Globus pallidus (tissue), 1 donor: ENCODE measurements at places on chromosomes 7 and 10.

DNA sequence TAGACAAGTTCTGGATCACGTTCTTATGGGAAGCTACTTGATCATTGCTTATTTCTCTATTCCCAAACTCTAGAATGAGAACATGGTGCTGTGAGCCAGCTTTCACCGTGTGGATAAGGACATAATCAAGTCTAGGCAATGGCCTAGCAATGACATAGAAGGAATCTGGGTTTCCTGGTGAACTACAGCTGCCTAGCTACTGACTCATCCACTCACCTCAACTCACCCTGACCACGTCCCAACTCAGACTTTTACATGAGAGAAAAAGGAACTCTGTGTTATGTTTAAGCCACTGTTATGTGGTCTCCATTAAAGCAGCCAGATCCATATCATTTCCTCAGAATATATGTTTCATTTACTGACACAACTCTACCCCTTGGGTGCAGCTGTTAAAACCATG, 18.8 kb upstream of the MET start:
- no peak for DNase-seq

DNA sequence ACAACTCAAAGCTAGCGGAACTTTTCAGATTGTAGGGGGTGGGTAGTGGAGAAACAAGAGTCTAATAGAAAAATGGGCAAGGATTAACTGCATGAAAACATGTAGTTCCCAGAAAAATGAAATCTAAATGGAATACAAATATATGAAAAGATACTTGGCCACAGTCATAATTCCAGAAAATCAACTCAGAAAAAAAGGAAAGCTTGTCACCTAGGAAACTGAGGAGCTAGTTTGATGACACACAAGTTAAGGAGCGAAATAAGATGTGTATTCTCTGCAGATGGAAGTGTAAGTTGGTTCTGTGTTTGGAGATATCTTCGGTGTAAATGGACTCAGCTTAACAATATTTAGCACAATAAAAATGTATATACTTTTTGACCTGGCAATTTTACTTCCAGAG, 52.7 kb downstream of the TRIL start:
- DNase-seq = no peak

- no peak for DNase-seq
Observed at GRCh38 chr7:155457544-155458110, 302 bp upstream of the EN2 start.

DNA sequence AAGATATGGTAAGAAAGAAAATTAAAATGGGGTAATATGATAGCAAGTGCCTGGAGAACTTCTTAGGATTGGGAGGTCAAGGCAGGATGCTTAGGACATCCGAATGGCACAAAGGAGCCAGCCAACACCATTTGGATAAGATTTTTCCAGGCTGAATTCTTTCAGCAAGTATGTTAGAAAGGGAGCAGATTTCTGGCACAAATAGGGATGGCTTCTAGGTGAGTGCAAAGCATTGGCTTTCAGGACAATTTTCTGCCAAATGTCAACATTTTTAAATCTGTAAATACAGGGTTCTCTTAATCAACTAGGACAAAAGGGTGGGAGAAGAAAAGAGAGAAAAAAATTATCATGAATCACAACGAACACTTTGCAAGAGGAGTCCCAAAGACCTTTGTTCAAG, 409.1 kb downstream of the GPAM start:
- DNase-seq = no peak

DNA sequence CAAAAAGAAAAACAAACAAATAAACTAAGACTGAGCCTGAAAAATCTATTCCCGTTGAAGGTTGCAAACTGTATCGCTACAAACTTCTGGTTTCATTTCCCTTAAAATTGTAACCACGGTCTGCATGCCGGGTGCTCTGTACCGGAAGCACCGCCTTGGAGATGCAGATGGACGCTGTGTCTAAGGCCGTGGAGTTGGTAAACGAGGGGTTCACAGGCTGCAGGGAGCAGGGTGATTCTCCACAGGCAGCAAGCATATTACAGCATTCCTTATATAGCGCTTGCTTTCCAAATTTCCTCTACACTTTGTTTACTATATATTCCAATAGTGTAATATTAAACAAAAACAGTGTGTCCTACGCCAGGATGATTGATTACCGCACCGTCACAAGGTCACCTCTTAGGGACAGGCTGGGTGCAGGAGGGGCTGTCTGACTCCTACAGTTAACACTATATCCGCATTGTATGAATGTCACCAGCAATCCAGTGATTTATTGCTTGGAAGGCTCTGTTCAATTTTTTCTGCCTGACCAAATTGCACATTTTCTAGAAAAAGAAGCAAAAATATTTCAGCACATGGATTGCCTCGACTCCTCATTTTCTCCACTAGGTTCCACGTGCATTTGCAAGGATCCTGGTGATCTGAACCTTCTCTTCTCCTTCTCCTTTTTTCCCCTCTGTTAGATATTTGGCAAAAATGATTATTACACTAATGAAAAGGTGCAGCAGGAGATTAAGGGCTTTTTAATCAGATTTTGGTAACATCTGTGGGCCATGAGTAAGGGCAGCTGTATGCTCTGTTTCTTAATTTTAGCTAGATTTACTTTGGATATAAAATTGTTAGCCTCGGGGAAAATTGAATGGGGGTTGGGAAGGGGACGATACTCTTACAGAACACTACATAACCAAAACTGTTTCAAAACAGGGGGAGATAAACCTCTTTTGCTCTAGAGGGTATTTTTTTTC, 325.8 kb upstream of the MGMT start:
- DNase-seq = peak; percentile 37

DNA sequence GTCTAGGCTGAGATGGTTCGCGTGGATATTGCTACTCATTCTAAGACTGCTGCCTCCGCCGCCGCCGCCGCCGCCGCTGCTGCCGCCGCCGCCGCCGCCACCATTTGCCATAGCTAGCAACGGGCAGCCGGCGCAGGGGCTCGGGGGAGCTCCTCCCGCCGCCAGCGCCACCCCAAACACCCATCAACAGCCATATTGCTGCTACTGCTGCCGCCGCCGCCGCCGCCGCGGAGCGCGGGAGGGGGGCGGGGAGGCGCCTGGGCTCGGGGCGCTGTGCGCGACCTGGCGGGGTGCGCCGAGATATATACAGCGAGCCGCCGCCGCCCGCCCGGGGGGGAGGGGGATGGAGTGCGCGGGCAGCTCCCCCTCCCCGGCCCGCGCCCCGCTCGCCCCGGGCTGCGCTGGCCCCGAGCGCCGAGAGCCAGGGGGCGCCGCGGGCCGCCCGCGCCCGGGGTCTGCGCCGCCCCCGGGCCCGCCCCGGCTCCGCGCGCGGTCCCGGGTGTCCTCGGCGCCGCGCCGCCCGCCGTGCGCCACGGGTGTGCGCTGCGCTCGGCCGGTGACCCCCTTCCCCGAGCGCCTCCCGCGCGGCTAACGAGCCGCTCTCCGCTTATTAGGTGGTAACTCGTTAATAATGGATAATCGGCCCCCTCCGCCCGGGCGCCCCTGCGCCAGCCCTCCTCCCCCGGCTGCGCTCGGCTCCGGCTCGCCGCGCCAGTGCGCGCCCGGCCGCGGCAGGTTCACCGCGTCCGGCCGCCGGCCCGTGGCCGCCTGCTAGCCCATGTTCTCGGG, at the start of gene KCNMA1:
KCNMA1 (minus strand) TSS at position 277 of the 789 bp plus-strand sequence.
- no peak for DNase-seq

- no peak for DNase-seq
Observed at GRCh38 chr7:144665689-144666381, 170.0 kb downstream of the TPK1 start.

GRCh38 chr7:135414850-135415439, 95.0 kb downstream of the CNOT4 start:
- peak; percentile 21 for DNase-seq

DNA sequence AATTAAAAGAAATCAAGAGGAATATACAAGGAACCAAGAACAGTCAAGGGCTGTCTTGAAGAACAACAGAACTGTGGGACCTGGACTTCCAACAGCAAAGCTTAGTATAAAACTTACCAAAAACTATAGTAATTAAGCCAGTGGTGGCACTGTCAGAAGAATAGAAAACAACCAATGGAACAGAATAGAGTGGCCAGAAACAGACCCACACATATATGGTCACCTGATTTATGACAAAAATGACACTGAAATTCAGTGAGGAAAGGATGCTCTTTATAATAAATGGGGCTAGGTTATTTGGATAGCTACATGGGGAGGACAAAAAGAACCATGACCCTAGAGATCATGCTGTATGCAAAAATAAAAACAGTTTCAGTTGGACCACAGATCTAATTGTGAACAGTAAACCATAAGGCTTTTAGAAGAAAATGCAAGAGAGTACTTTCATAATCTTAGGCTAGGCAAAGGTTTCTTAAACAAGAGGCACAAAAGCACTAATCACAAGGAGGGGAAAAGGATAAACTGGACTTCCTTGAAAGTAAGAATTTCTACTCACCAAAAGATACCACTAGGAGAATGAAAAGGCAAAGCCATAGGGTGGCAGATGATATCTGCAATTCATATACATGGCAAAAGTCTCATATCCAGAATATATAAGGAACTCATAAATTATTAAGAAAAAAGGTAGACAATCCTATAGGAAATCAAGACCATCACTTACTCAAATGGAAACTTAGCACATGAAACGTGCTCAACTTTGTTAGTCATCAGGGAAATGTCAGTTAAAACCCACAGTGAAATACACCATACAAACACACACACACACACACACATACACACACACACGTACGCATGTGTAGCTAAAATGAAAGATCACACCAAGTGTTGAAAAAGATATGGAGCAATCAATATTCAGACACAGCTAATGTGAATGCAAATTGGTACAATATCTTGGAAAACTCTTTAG, 20.8 kb downstream of the HYCC1 start:
- no peak for DNase-seq

DNA sequence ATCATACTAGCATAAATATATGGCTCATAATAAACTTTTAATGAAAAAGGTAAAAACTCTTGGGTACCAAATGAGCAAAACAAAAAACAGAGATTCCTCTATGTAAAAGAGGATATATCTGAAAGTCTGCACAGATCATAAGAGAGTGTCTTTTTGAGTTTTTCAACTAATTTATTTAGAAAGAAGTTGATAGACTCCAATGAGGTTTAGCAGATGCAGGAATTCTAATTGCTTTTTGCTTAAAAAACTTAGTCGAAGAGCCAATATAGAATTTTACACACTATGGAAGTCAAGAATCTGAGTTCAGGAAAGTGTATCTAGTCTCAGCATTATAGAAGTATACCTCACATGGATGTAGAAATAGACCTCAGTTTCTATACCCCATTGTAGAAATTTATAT, 3.4 kb upstream of the MLLT10 start:
- no peak for DNase-seq

- DNase-seq = no peak
Observed at GRCh38 chr7:117508676-117509075, 28.9 kb downstream of the CFTR start.

DNA sequence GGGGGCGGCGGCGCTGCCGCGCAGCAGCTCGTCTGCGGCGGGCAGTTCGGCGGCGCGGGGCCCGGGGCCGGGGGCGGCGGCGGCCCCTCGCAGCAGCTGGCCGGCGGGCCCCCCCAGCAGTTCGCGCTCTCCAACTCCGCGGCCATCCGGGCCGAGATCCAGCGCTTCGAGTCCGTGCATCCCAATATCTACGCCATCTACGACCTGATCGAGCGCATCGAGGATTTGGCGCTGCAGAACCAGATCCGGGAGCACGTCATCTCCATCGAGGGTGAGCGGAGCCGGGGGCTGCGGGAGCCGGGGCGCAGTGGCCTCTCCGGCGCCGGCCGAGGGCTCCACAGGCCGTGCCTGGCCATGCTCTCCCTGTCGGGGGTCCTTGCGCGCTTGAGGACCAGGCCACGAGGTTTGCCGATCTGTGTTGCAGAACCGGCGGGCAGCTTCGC, 548 bp downstream of the AGAP3 start:
- no peak for DNase-seq

DNA sequence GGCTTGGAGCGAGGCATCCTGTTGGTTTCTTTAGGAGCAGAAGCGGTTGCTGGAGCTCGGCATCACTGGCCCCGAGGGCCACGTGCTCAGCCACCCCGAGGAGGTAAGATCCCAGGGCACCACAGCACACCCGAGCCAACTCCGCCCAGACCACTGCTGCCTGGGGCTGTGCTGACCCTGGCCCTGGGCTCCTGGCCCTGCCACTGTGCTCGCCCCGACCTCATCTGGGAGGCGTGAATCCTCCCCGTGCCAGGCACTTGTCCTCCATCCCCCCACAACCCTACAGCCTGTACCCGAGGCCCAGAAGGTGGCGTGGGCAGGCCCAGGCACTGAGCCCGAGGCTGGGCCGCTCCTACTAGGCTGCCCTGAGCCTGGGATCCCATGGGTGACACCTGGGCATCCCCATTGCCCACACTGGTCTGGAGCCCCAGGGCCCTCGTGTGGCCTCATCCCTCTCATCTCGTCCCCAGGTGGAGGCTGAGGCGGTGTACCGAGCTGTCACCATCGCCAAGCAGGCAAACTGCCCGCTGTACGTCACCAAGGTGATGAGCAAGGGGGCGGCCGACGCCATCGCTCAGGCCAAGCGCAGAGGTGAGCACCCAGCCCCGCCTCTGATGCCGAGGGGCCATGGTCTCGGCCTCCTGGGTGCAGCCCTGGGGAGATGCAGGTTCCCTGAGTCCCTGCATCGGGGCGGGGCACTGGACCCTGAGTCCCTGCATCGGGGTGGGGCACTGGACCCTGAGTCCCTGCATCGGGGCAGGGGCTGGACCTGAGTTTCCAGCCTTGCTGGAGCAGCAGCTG, 11.8 kb downstream of the DPYSL4 start:
- no peak for DNase-seq

DNA sequence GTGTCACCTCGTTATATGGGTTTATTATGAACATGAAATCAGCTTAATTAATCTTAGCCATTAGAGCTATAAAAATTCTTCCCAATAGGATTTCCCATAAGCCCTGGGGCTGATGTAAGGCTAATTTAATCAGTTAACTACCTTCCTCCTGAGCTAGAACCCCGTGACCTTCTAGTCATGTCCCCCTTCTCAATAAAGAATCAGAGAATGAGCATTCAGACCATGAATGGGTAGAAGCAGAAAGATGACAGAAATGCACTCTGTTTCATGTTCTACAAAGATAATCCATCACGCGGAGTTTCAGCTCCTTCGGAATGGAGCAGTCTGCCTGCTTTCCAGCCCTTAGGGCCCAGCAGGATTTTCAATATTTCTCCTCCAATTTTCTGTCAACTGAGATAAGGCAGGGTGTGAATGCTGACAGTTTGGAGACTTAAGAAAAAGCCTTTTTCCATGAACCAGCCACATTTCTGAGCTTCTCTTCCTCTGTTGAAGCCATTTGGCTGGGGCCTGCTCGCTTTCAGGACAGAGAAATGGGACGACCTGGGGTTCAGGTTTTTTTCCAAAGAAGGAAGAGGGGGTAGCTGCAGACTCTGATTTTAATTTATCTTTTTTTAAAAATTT, 211.0 kb downstream of the NEBL start:
- no peak for DNase-seq

- no peak for DNase-seq
Observed at GRCh38 chr7:66399566-66399965, 194.4 kb downstream of the TPST1 start.

- DNase-seq = no peak
Observed at GRCh38 chr7:20952916-20953315, 166.2 kb upstream of the SP8 start.

- no peak for DNase-seq
Observed at GRCh38 chr7:135100856-135101255, 47.0 kb upstream of the TMEM140 start.

GRCh38 chr7:117091721-117092120, 138.4 kb downstream of the ST7 start:
- no peak for DNase-seq

- no peak for DNase-seq
Observed at GRCh38 chr7:130868139-130868538, 134.1 kb upstream of the KLF14 start.
